Kidney glomerular epithelial cell (primary cell): ENCODE measurements at places on chromosomes 13 and 19.

- no peak for DNase-seq
Measured at GRCh38 chr19:3656747-3657394, 30.3 kb upstream of the CACTIN start.

DNA sequence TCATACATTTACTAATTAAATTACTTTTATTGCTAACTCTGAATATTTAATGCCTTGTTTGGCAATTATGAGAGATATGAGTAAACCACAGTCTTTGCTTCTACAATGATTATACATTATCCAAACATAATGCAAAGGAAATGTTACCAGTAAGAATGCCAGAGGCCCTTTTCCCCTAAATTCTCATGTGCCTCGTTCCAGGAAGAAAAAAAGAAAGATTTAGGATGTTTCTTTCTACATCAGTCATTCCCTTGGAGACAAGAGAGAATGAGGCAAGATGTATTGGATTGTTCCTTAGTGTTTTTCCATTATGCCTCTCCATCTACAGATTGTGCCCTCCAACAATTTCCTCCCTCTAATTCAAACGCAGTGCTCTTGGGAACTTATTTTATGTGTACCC is 50.1 kb downstream of the ITGBL1 start:
- no peak for DNase-seq

DNA sequence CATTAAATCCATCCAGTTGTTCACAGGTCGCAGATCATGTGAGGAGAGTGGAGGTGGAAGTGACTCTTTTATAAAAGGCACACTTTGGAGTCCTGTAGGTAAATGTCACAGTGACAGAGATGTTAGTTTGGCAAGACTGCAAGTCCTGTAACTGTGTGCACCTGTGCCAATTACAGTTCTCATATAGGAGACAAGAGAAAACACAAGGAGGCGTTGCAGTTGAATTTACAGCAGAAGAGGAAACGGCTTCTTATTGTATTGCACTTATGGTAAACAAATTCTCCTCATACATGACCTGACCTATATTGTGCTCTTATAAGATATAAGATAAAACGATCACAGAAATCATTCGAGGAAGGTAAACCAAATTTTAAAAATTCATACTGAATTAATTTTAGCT is 732.8 kb upstream of the SLC10A2 start:
- DNase-seq = no peak

- no peak for DNase-seq
Measured at GRCh38 chr13:51549050-51549449, 35.2 kb upstream of the WDFY2 start.

DNA sequence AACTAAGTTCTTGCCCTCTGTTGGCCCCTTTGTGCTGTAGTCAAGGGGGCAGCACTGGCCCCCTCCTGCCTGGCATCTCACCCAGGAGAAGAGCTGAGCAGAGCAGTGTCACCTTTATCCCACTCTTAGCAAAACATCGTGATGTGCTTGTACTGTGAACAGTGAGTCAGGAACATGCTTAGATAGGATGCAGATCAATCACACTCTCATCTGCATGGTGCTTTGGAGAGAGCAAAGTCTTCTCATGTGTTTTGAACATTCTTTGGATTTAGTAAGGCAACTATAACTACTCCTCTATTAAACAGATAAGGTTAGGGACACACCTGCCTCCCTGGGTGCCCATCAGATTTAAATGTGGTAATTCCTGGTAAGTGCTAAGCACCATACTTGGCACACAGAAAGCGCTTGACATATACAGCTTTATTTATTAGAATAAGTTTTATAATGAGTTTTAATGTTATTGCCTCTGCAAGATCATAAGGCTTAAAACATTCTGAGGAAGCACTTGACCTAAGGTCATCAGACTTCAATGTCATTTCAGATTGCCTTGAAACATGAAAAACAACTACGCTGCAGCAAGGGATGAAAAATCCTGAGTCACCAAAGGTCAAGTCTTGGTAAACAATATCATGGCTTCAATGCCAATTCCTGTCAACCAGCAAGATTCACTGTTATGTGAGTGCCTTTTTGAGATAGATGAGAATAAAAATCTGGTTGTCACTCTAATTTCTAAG is 82.4 kb upstream of the IRS2 start:
- DNase-seq = no peak

- DNase-seq = no peak
Measured at GRCh38 chr13:70502944-70503343, 394.7 kb upstream of the KLHL1 start.

- DNase-seq = no peak
Measured at GRCh38 chr19:16671652-16672274, 10.8 kb downstream of the TMEM38A start.
